ENCODE measurements at places on chromosomes 13 and 19.
A peak's percentile ranks its signal among the peaks of the same experiment; 100 is the strongest.

DNA sequence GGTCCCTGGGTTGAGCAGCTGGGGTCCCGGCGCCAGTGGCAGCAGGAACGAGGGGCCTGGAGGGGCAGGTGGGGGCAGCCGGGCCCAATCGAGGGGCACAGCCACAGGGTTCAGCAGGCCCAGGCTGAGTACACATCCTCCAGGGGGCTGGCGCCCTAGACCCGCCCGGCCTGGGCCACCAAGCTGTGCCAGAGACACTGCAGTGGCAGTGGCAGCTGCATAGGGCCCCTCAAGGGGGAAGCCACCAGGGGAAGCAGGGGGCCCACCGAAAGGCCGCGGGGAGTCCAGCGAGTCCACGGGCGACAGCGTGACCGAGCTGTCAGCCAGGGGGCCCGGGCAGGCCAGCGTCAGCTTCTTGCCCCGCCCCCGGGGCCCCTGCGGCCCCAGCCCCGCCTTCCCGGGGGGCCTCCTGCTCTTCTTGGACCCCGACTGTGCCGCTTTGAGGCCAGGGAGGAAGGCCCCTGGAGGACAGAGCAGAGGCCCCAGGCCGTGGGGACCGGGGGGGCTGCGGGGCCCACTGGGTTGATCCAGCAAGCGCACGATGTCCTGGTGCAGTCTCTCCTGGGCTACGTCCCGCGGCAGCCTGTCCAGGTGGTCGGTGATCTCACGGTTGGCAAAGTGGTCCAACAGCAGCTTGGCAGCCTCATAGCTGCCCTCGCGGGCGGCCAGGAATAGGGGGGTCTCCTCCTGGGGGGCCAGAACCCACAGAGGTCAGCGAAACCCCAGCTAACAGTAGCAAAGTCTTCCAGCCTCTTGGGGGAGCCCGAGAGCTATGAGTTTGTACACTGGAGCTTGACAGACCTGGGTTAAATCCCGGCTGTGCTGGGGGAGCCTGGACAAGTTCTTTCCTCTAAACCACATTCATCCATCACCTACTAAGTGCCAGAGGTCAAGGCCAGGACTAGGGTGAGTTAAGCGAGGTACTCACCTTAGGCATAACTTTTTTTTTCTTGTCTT is 39.5 kb downstream of the NOTCH3 start:
- no peak for DNase-seq

- no peak for DNase-seq
These were observed 8.1 kb downstream of the PTGIR start for GRCh38 chr19:46616631-46617322.

DNA sequence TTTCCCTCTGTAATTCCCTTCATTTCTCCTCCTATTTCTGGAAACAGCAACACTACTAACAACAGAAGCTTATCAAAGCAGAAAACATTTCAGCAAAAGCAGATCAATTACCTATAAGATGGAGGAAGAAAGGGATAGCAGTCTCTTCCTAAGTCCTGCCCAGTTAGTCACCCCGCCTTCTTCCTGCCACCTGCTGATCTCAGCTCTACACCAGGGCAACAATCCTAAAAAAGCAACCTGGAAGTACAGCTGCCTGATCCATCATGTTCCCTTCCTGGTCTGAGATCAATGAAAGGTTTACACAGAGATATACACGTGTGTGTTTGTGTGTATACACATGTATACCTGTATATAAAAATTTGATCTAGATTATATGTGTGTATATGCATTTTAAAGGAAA is 59.4 kb downstream of the TSC22D1 start:
- no peak for DNase-seq

GRCh38 chr13:50015750-50016149 is 506 bp downstream of the KCNRG start:
- DNase-seq: no peak

DNA sequence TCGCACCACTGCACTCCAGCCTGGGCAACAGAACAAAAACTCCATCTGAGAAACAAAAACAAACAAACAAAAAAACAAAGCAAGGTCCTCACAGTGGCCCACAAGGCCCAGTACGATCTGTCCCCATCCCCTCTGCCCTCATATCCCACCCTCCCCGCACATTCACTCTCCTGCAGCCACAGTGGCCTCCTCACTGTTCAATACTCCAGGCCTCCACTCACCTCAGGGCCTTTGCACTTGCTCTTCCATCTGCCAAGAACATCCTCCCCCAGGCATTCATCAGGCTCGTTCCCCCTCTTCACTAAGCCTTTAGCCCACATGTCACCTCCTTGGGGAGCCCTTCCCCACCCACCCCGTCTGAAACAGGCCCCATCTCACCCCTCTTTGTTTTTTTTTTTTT is 4.6 kb downstream of the TMEM143 start:
- no peak for DNase-seq

DNA sequence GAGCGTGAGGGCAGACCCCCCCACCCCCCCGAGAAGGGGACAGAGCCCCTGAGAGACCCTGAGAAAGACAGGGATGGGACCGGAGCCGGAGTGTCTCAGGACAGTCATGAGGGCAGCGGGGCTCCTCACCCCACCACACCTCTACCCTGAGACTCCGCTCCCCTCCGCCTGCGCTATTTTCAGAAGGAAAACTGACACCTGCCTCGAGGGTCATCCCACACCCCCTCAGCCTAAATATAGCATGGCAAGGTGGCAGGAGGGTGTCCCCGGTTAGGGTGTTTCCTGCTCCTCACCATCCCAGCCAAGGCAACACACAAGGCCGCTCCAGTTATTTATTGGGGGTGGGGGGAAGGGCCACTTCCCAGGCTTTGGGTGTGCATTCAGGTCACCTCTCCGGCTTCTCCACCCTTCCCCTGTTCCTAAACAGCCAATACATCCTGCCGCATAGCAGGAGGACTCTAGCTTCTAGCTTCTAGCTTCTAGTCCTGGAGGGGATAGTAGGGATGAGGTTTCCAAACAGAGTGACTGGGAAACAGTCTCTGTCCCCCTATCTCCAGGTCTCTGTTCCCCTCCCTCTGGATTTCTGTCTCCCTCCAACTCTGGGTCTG is 1.4 kb upstream of the NTF4 start:
- no peak for DNase-seq

DNA sequence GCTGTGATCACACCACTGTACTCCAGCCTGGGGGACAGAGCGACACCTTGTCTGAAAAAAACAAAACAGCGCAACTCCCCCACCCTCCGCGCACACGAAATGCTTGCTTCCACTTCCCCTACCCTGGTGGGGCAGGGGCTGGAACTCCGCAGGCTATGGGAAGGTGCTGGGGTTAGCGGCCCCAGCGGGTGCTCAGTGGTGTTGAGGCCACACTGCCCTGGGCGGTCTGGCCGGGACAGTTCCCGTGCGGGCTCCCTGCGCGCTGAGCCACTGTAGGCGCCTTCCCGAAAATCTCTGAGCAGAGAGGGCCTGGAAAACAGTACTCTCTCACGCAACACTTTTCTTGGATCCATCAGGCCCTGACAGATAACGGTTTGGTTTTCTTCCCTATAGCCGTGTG is 1.1 kb upstream of the WTIP start:
- no peak for DNase-seq

DNA sequence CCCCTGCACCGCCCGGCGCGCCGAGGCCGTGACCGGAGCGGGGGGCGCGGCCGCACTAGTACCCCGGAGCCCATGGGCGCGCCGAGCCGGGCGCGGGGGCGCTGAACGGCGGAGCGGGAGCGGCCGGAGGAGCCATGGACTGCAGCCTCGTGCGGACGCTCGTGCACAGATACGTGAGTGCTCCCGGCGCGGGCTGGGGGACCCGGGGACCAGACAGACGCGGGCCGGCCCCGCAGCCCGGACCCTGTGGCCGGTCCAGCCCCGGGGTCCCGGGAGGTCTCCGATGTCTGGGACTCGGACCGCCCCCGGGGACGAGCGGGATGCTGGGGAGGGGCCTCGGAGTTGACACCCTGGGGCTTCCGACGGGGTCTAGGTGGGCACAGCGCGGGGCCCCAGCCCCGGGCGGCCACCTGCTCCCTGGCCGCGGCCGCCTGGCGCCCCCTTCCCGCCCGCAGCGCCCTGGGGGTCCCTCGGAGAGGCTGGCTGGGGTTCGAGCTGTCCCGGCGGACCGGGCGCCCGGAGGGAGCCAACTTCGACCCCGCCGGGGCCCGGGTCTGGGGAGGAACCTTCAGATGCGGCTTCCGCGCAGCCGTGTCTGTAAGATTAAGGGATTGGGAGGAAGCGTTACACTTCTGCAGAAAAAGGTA is 568 bp downstream of the ATP11A start:
- DNase-seq: peak; percentile 9

- no peak for DNase-seq
These were observed 12.1 kb downstream of the WTIP start for GRCh38 chr19:34493649-34494044.

DNA sequence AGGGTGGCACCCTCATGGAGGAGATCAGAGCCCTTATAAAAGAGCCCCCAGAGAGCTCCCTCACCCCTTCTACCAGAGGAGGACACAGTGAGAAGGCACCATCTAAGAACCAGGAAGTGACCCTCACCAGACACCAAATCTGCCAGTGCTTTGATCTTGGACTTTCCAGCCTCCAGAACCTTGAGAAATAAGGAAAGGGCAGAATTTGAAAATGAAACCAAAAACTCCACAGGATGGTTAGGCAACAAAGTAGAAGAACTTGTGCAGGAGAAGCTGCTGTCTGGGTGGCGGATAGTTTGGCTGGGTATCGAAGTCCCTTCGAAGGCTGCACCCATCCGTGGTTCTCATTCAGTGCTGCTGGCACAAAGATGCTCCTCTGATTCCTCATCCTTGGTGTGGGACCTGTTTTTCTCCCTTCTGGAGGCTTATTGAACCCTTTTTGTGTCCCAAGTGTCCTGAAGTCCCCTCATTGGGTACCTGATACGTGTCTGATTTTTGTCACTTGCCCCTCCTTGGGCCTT is 130.8 kb downstream of the KDM4B start:
- DNase-seq: no peak

DNA sequence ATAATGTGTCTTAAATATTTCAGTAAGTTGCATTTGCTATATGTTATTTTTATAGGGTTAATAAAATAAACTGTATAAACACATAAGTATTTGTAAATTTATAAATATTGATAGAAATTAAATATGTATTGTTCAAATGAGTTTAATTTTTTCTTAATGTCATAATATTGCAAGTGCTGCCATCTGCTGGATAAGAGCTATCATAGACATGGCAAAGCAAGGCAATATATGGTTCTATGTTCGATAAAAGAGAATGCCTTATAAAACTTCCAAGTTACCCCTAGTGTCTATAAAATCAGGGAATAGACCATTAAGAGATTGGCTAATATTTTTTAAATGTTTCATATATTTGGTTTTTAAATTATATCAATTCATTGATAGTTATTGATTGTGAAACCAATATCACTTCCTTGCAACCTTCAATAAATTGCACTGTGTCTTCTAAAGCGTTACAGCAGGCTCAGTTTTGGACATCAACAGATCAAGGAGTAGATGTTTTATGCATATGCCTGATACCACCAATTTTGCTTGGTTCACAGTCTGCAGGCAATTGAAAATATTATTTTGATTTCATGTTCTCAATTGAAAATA is 29.0 kb upstream of the SLITRK6 start:
- no peak for DNase-seq

- DNase-seq: no peak
These were observed 98.3 kb downstream of the SLC7A1 start for GRCh38 chr13:29497137-29497654.

DNA sequence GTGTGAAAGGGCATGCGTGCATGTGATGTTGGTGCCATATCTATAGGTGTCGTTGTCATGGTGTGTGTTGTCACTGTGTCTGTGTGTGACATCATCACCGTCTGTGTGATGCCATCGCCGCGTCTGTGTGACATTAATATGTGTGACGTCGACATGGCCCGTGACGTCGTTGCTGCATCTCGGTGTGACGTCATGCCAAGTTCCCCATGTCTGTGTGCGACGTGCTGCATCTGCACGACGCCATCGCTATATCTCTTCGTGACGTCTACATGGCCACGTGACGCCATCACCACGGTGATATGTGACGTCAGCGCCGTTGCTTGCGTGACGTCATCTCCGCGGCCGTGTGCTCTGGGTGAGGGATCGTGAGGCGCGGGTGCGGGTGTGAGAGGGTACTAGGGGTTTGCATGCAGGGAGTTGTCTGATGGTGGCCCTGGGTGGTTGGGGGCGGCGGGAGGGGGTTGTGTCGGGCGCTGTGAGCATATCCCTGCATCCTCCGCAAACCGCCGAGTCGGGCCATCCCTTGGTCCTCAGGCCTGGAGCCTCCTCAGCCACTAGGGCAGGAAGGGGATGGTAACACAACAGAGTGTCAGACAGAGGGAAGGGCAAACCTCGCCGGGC is 14.6 kb downstream of the GTPBP3 start:
- no peak for DNase-seq

GRCh38 chr19:15417699-15418098 is 1.1 kb downstream of the AKAP8L start:
- DNase-seq: no peak

All from memory B cell (primary cell).